H4 (cell line): ENCODE measurements at places on chromosomes 2 and 18. TPM values are rescaled to one million over a fixed set of nuclear protein-coding genes. Genes with fewer than 3 reads are reported as not detected.

DNA sequence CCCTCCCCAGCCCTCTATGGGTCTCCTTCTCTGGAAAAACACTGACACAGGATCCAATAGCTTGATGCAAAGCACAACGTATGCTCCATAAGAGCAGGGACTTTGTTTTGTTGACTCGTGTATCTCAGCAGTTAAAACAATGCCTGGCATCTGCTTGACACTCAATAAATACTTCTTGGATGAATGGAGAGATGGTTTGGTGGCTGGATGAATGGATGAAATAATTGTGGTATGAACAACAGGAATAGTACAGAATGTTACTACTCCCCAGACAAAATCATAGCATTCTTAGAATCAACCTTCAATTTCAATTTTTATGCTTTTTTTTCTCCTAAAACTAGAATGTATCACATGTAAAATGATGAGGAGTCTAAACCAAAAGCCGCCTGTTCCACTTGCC lies 57.4 kb downstream of the KCNE4 start:
- DNase-seq = no peak

- DNase-seq = no peak
These were observed 325.2 kb downstream of the OSR1 start for GRCh38 chr2:19033240-19033639.

DNA sequence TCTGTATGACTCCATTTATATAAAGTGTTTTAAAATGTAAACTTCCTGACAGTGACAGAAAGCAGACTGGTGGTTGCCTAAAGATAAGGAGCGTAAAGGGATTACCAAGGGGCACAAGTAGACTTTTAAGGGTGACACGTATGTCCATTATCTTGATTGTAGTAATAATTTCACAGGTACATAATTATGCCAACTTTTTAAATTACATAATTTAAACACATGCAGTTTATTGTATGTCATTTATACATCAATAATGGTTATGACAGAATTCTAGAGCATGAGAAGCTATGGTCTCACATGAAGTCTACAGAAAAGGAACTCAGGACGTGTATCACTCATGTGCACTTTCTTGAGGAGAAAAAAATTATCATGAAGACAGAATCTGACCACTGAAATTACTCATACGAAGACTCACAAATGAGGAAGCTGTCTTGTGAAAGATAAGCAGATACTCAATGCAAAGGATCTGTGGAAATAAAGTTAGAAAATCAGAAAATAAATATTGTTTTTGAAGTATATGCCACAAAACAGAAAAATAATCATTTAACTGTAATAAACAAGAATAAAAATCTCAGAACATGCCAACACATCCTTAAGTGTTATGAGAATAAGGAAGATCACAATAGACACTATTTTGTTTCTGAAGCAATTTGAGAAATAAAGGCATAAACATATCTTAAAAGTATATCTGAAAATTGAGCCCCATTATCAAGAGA lies 84.4 kb downstream of the TMEM131 start:
- no peak for DNase-seq

GRCh38 chr2:100957996-100958653 lies 44.0 kb upstream of the RPL31 start:
- peak; percentile 70 for DNase-seq

Gene ACOXL
- total RNA-seq = not detected in 2 replicates
